ENCODE measurements at places on chromosomes 12 and 14.

DNA sequence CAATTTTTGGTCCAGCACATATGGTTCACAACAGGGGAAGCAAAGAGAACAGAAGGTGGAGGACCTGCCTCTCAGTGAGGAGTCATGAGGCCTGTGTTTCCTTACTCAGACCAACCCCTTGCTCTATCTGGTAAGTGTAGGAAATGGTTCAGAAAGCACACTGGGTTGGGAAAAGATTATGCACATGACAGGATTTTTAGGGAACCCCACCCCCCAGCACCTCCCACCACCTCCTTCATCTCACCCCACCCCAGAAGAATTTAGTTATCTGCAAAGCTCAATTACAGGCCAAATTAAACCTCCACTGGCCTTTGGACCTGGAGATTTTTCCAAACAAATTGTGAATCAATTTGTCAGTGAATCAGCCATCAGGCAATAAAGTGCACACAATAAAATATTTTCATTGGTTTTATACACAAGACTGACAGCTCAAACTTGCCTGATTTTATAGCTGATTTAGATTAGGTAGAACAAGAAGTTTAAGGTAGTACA is 132.8 kb downstream of the DACT1 start:
- no peak for DNase-seq

DNA sequence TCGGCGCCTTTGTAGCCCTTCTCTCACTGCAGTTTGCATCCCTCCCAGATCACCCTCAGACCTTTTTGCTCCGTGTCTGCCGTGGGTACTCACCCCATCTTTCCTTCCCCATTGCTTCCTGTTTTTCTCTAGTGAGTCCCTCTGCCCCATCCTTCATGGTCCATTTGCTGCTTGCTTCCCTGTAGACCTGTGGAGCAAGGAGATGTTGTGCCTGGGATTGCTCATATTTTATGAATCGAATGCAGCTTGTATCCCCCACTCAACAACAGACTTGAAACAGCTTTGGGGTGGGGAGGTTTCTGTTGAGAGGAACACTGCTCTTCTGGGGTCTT is 661 bp downstream of the DENR start:
- DNase-seq = no peak

- no peak for DNase-seq
These were observed 39.8 kb downstream of the BAZ1A start for GRCh38 chr14:34835312-34835711.

DNA sequence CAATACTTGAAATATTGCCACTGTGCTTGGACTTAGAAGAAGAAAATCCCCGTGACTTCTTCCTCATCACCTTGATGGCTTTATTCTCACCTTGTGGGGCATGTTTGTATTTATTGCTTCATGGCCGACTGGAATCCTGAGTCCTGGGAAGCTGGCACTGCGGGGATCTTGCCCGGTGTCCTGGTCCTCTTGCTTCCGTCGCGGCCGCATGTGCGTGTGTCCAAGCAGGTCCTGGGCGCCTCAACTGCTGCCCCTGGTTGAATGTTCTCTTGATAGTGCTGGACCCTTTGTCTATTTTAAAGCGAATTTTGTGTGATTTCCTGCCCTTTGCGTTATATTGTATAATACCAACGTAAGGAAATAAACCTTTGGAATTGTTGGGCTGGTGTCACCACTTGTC is 6.3 kb upstream of the PUS1 start:
- DNase-seq = no peak

GRCh38 chr14:104315169-104315568 is 176.8 kb downstream of the KIF26A start:
- no peak for DNase-seq

DNA sequence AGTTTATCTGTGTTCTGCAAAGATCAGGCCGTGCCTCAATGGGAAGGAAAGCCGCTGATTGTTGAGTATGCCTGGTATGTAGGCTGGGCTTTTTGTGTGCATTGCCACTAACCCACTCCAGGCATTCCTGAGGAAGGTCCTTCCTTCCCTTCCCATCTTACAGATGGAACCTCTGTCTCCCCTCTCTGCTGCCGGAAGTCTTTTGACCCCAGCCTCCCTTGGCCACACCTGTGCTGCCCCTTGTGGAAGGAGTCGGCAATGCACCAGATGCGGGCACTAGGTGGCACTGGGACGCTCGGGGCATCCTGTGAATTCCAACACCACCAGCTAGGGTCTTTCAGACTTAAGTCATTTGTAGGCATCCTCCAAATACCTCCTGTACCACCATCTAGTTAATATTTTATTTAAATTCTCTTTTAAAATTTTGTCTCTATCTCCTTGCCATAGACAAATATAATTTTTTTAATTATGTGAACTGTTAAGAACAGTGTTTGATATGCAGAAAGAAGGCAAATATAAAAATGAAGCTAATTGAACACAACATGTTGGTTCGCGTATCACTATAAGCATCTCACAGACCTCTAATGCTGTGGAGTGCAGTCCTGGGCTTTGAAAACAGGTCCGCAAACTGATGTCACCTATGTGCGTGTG is 99.6 kb downstream of the RIN3 start:
- DNase-seq = peak; percentile 62

GRCh38 chr12:57754411-57755193 is at the start of gene MARCHF9:
Gene MARCHF9, plus strand, starts transcription at chr12:57755103. Its CDS starts 426 bp downstream, at chr12:57755529.
- DNase-seq = peak; percentile 75

- DNase-seq = no peak
These were observed 6.3 kb upstream of the TMEM121 start for GRCh38 chr14:105519946-105520698.

Data from activated CD4-positive, alpha-beta T cell treated with anti-CD3 and anti-CD28 coated beads for 24 hours (primary cell).